ENCODE measurements at places on chromosomes 3 and 15.

DNA sequence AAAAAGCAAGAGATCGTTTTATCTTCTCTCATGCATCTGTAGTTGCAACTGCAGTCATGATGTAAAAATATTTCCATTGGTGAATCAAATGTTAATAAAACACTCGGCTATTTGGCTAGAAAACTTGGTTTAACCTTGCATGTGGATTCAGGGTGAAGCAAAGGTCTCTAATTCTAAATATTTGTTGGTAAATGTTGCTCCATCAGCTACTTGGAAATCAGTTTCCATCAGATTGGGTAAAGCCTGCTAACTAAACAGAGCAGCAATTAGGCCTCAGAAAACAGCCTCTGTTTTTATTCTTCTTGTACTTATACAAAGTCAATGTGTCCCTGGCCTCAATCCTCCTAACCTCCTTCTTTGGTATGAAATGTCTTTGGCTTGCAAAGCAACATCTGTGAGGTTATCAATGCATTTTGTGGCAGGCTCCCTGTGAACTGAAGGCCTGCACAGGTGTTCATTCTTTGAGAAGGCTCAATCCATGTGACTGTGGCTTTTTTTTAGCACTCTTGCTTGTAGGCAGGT, 312.3 kb downstream of the WDR72 start:
- DNase-seq = no peak

GRCh38 chr3:119195911-119196310, 22.5 kb downstream of the UPK1B start:
- DNase-seq = no peak

- DNase-seq = no peak
These were observed 389.0 kb downstream of the LSAMP start for GRCh38 chr3:116056280-116056679.

DNA sequence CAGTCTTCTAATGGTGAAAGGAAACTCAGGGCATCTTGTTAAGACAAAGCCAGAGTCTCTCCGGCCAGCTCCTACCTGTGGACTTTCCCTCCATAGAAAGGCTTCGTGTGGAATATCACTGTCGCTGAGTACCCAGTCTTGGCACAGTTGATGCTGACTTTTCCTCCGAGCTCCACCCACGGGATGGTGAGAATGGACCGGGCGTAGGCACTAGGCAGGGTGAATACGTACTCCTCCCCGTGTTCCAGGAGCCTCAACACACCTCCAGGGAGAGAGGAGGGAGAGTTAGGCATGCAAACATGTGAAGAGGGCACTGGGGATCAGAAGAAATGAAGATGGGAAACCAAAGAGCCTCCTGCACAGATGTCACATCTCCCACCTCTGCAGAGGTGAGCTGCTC, 138.0 kb downstream of the STT3B start:
- DNase-seq = no peak

DNA sequence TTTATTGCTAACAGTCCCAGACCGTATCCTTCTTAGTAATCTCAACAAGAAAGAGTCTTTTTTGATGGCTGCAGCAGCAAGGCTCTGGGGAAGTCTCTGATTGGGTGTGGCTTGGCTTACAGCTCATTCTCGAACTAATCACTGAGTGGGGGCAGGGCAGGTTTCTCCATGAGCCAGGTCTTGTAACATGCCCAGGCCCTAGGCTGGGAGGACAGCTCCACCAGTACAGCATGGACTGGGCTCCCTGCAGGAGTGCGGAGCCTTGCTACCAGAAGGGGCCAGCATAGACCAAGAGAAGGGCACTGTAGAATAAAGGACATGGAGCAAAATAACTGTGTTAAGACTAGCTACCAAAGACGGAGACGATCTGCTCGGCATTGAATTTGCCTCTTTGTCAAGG, 7.2 kb downstream of the CD276 start:
- no peak for DNase-seq

- DNase-seq = no peak
These were observed 19.5 kb downstream of the PSTPIP1 start for GRCh38 chr15:77014132-77015081.

GRCh38 chr3:76324101-76324500, 538.8 kb upstream of the ZNF717 start:
- DNase-seq = no peak

GRCh38 chr3:172441581-172441980, 6.7 kb downstream of the GHSR start:
- no peak for DNase-seq

Data from renal cortex interstitium (tissue), 15 donors.